Stimulated activated CD4-positive, alpha-beta T cell treated with anti-CD3 and anti-CD28 coated beads, Interleukin-2, amount 100 ng/mL, for 4 hours (primary cell): ENCODE measurements at places on chromosomes 2 and 18.

GRCh38 chr2:9264301-9264700 lies 57.7 kb downstream of the ASAP2 start:
- no peak for DNase-seq

DNA sequence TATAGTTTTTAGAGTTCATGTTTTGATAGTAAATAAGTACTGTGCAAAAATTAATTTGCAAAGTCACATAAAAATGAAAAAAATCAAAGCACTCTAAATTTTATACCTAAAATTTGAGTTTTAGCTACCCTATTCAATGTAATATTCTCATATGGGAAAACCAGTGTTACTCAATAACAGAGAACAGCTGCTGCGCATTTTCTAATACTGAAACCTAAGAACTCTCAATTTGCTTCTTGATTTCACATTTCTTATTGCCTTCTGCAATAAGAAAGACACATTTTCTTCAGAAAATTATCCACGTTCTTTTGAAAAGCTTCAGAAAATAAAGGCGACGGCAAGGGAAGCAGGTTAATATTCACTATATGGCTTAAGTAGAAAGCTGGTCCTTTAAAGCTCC lies 199.1 kb upstream of the CCDC150 start:
- DNase-seq: no peak

GRCh38 chr2:47187069-47187468 lies 32.0 kb upstream of the STPG4 start:
- DNase-seq: no peak

DNA sequence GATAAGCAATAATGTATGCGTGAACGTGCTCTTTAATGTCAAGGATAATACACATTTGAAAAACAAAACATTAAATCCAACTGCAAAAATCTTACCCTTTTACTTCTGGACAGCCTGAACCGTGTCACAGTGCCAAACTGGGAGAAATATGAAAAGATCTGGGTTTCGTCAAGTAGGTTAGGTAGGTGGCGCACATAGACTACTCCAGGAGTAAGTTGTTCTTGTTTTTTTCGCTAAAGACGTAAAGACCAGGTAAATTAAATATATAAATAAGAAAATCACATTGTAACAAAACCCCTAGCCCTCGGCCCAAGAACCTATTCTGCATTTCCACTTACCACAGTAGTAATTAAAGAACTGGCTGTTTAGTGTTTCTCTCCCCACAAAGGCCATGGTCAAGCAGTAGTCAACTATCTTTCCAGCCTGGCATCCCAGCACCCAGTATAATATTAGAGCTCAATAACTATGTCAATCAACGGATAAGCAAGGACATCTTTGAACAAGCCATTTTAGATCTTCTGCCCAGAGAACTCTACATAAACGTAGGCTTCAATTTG lies 1.1 kb downstream of the NIFK start:
- DNase-seq: no peak

GRCh38 chr18:48837676-48838075 lies 113.1 kb downstream of the SMAD7 start:
- no peak for DNase-seq

- DNase-seq: no peak
These were observed 471.7 kb upstream of the CDH20 start for GRCh38 chr18:60861575-60861974.

- DNase-seq: no peak
These were observed 18.8 kb downstream of the EPHA4 start for GRCh38 chr2:221553333-221553732.

DNA sequence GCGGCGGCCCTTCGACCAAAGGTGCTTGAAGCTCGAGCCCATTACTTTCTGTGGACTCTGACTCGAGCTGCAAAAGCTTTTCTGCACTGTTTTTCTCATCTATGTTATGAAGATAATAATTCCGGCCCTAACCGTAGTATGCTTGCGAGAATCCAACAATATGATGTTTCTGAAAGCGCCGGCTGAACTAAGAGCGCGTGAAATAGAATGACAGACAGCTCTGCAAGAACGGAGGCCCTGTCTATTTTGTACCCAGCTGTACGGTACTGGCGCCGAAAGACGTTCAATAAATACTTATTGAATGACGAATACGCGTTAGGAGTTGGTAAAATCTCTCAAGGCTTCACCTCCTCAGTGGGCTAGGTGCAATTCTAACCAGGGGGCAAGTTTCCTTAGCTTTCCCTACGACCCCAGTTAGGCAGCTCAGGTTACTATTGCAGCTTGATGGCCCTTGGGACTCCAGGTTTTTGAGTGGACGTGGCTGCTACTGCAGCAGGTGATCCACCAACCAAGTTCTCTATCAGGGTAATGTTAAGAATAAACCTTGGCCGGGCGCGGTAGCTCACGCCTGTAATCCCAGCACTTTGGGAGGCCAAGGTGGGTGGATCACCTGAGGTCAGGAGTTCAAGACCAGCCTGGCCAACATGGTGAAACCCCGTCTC lies 570 bp downstream of the SCRN3 start:
- no peak for DNase-seq

- peak; percentile 1 for DNase-seq
These were observed 1.1 kb downstream of the MAP3K20 start for GRCh38 chr2:173076581-173077345.

GRCh38 chr2:107334306-107334705 lies 448.3 kb upstream of the ST6GAL2 start:
- no peak for DNase-seq

DNA sequence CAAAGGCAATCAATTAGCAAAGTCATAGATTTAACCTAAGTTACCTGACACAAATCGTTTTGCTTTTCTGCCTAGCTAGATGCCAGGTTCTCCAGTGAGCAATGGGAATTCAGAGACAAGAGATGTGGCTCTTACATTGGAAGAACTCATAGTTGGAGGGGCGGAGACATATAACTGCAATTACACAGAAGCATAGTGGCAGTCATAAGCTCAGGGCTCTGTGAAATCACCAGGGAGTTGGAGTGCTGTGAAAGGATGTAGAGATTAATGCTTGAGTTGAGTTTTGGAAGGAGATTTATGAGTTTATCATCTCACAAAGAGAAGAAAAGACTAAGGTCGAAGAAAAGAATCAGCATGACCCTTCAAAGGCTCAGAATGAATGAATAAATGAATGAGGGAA lies 457.2 kb upstream of the TRIB2 start:
- no peak for DNase-seq

GRCh38 chr2:133894429-133894828 lies 326.2 kb upstream of the NCKAP5 start:
- DNase-seq: no peak

- DNase-seq: no peak
These were observed 630.8 kb upstream of the PIK3C3 start for GRCh38 chr18:41324020-41324791.

GRCh38 chr18:2515908-2516625 lies 55.2 kb downstream of the METTL4 start:
- peak; percentile 5 for DNase-seq

- DNase-seq: no peak
These were observed 253.2 kb upstream of the COL3A1 start for GRCh38 chr2:188720811-188721605.

GRCh38 chr2:237754182-237754581 lies 44.4 kb upstream of the RBM44 start:
- DNase-seq: no peak

- DNase-seq: no peak
These were observed 53.9 kb downstream of the MYO7B start for GRCh38 chr2:127589358-127589757.

DNA sequence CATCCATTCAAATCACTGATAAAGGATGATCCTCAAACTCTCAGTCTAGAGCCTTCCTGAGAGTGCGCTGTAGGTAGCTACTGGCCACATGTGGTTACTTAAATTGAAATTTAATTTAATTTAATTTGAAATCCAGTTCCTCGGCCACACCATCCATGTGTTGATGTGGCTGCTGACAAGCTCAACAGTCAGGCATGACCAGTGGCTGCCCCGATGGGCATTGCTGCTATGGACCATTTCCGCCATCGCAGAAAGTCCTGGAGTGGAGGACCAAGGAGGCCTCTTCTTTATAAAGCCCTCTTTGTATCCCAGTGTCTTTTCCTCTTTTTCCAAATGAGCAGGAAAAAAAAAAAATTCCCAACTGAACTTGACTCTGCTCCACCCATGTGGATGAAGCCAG lies 100.6 kb downstream of the HDAC4 start:
- DNase-seq: no peak

DNA sequence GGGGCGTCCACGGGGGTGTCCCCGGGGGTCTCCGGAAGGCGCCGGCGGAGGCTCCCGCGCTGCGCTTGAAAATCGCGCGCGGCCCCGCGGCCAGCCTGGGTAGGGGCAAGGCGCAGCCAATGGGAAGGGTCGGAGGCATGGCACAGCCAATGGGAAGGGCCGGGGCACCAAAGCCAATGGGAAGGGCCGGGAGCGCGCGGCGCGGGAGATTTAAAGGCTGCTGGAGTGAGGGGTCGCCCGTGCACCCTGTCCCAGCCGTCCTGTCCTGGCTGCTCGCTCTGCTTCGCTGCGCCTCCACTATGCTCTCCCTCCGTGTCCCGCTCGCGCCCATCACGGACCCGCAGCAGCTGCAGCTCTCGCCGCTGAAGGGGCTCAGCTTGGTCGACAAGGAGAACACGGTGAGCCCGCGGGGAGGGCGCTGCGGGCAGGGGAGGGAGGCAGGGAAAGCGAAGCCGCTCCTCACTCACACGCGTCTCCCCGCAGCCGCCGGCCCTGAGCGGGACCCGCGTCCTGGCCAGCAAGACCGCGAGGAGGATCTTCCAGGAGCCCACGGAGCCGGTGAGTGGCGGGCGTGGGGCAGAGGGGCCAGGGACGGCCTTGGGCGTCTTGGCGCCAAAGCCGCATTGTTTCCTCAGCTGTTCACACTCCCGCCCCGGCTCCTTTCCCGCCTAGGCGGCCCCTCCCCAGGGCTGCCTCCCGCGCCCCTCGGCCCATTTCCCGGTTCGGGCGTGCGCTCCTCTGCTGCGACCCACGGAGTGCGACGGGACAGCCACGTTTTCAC lies at the start of gene RRM2:
Gene RRM2, plus strand, starts transcription at position 240 of the 781 bp plus-strand sequence. Its CDS starts 60 bp downstream, at position 300.
- peak; percentile 82 for DNase-seq

DNA sequence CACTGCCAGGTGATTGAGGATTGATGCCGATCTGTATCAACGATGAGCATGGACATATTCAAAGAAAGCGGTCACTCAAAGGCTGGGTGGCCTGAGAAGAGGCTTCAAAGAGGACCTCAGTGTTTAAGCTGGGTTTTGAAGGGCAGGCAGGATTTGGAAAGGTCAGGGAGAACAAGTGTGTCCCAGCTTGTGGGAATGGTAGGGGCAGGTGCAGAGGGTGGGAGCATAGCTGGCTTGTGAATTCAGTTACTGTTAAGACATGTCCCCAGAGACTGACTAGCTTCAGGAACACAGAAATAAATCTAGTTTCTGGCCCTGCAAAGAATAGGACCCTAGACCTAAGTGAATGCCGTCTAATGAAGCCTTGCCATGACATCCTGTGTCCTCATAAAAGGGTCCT lies 363.4 kb downstream of the CLIP4 start:
- DNase-seq: no peak

GRCh38 chr2:179250095-179250494 lies 14.5 kb downstream of the SESTD1 start:
- DNase-seq: no peak

DNA sequence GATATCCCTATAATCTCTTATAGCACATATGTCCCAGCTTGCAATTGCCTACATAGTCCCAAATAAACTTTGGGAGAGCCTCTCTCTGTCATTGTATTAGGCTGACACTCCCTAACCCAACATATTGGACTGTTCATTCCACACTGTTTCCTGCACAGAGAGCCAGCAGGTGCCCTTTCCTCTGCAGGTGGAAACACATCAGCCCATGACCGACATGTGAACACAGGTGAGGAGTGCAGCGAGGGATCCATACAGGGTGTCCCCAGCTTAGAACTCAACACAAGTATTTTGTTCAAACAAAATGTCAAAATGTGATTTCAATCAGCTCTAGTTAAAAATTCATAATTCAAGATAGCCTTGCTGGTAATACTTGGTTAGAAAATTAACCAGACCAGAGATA lies 49.9 kb upstream of the TPO start:
- no peak for DNase-seq

GRCh38 chr2:96024336-96025193 lies 10.2 kb downstream of the GPAT2 start:
- DNase-seq: no peak

DNA sequence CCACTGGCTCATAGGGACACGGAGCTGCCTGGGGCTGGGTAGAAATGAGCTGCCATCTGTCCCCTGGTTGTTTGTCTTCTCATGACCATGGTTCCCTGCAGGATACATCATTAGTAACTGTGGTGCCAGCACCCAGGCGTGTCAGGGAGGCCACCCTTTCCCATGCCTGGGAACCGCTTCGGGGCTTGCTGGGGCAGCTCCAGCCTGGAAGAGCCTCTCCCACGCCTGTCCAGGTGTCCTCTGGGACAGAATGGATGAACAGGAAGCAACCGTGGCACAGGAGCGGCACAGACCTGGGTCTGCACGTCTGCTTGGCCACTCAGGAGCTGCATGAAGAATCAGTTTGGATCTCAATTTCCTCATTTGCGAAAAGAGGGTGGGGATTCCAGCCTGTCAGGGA lies 34.8 kb downstream of the SDC1 start:
- DNase-seq: no peak

DNA sequence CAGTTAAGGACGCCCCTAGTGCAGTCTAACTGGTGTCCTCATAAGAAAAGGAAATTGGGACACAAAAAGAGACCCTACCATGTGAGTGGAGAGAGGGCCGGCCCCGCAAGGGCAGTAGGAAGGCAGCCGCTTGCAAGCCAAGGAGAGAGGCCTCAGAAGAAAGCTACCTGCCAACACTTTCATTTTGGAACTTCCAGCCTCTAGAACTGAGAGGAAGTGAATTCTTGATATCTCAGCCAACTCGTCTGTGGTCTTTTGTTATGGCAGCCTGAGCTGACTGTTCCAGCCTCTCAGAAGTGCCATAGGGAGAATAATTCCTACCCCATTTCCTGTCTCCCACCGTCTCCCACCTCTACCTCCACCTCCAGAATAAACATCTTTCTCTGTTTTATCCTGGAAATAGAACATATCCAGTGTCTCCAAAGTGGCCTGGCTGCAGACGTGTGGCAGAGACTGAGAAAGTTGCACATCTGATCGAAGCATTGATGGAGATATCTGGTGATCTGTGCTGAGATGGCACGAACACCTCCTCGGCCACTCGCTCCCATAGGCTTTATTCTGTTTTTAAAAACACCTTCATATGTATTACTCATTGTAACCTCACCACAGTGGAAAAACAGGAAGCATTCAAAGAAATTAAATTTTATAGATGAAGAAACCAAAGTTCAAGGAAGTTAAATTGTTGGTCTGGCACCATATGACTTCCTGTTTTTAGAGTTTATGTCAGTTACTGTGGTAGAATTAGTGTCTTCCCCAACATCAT lies 39.5 kb upstream of the MARCO start:
- DNase-seq: no peak

GRCh38 chr2:40827392-40827791 lies 375.5 kb upstream of the SLC8A1 start:
- DNase-seq: no peak
